Right kidney (tissue), 9 donors: ENCODE measurements at places on chromosomes 1 and 21.

GRCh38 chr1:183733715-183734114 lies 71.2 kb upstream of the RGL1 start:
- DNase-seq: no peak

- DNase-seq: no peak
Observed at GRCh38 chr1:234835239-234835638, 225.3 kb upstream of the IRF2BP2 start.

DNA sequence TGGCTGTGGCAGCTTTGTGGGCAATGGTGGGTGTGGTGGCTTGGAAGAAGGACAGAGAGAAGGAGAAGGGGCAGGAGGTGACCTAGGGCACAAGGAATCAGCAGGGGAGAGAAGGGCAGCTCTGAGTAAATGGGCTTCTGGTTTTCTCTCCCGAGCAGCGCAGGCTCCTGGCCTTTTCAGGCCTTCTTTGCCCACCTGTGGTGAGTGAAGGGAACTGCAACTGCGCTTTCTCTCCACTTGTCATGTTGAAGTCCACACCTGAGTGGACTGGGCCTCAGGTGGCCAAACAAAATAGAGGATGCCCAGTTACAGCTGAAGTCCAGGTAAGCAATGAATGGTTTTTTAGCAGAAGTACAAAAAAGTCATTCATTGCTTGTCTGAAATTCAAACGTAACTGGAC lies 29.4 kb upstream of the KCNA10 start:
- no peak for DNase-seq

DNA sequence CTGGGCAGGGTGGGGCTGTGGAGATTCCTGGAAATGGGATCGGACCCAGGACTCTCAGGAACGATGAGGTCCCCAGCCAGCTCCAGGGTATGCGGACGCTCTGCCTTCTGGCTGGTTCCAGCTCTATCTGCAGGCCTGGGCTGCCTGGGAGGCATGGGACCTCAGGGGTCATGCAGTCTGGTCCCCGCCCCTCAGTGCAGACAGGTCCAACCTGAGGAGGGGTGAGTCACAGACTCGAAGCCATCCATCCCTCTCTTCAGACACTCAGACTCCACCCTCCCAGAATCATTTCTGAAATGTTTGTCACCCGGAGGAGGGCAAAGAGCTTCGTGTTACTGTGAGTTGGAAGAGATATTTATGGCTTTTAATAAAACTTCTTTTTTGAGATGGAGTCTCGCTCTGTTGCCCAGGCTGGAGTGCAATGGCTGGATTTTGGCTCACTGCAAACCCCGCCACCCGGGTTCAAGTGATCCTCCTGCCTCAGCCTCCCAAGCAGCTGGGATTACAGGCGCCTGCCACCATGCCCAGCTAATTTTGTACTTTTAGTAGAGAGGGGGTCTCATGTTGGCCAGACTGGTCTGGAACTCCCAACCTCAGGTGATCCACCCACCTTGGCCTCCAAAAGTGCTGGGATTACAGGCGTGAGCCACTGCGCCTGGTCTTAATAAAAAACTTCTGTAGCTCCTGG lies 5.9 kb upstream of the MYOM3 start:
- no peak for DNase-seq

DNA sequence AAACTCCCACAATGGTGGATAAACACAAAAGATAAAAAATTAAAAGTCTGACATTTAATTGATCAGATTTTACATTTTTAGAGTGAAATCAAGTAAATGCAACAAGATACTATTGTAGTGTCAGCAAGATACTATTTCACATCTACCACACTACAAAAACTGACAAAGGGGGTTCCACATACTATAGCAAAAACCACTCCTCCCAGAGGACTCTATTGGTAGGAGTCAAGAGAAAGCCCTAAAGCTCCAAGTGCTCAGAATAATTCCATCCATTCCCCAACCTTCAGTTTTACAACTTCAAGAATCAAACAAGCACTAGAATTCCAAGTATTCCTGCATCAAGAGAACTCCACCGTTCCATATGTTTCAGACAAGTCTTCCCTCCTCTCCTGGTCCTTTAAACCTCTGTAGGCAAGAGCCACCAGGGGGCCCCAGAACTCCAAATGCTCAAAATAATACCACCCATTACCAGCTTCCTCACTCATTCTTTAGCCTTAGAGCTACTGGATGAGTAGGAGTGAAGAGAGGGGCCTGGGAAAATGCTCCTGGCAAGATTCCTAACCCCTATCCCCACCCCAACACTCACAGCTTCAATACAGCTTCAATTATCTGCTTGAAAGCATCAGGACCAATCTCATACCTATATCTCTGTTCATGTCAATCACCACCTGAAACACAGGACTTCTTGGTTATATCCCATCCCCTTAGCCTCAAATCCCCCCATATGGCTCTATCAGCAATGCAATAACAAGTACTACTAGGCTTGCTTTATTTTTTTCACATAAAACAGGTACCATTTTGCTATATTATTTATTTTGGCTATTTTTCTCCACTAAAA lies 9.9 kb downstream of the TOR1AIP2 start:
- no peak for DNase-seq

DNA sequence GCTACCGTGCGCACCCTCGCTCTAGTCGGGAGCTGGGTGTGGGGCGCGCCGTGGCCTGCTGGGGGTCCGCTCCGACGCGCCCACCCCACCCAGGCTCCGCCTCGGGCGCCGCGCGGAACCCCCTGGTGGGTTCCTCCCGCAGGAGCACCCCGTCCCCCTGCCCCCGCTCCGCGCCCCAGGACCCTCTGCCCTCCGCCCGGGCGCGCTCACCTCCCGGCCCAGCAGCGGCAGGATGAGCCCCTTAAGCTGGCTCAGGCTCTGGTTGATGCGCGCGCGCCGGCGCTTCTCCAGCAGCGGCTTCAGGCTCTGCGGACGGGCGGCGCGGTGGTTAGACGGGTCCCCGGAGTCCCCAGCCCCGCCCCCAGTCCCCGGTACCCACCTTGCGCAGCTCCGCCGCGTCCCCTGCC lies 319 bp downstream of the HES2 start:
- DNase-seq: no peak

DNA sequence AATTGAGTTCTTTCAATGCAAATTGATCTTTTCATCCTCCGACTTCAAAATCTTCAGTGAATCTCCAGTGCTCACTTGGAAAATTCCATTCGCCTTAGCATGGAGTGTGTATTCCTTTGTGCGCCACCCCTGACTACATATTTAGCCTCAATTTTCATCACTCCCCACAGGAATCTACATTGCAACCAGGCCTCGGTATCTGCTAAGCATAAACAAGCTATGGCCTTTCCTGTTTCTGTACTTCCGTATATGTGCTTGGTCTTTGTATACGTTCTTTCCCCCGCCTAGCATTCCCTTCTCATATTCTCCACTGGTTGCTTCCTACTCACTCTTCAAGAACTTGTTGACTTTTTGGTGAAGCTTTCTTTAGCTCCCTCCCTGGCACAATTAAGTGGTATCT lies 470.8 kb downstream of the LMO4 start:
- DNase-seq: no peak

DNA sequence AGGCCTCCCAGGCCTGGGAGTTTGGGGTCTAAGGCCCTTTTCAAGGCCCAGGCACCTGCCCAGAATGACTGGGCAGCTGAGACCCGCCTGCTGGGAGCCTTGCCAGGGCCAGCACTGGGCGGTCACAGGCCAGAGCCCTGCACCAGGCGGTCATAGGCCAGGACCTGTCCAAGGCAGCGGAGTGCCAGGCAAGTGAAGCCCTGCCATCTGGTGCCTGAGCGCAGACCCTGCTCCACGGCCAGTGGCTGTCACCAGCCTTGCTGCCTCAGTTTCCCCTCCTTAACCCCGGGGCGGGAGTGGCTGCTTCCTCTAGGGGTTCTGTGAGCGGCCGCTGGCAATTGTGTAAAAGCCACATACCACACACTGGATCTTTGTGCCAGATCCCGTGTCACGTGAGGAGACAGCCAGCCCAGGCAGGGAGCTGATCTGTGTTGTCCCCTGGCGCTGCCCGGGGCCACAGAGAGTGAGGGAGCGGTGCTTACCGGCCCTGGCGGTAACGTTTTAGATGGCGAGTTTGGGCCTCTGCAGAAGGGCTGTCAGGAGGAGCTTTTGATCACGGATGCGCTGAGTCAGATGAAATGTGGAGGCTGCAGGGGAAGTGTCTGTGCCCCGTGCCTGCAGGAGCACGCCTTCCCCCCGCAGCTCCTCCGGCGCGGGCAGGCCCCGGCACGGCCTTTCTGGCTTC lies 4.6 kb downstream of the COL18A1 start:
- DNase-seq: no peak

GRCh38 chr1:197799271-197799670 lies 24.0 kb upstream of the DENND1B start:
- no peak for DNase-seq

- DNase-seq: no peak
Observed at GRCh38 chr1:84370266-84370665, 28.0 kb upstream of the DNASE2B start.

GRCh38 chr21:40041446-40041845 lies 174.2 kb downstream of the PCP4 start:
- DNase-seq: no peak

- DNase-seq: no peak
Observed at GRCh38 chr1:91398291-91398690, 6.3 kb downstream of the HFM1 start.

- DNase-seq: no peak
Observed at GRCh38 chr1:160214481-160215140, 9.4 kb downstream of the PEA15 start.

DNA sequence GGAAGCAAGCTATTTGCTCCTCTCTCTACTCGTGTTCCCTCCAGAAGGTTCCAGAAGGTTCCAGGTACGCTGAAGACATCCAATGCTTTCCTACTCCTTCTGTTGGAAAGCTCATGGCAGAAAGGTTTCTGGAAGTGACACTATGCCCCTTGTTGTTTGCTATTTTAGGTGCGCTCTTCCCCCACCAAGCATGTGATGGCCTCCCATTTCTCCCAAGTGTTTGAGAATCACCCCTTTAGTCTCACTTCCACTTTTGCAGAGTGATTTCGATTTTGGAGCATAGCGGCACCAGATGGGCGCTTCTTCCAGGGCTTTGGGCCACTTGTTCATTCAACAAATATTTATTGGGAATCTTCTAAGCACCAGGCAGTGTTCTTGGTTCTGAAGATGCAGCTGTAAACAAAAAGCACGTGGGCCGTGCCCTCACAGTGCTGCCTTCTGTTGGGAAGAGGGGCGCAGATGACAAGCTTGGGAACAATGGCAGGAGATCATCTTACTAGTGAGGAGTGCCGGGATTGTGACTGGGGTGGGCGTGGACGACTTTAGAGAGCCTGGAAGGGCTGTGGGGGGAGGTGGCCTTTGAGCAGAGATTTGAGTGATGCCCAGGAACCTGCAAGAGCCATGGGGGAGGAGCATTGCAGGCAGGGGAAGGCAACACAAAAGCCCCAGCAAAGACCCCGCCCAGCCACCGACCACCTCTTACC lies 43.0 kb upstream of the TARDBP start:
- no peak for DNase-seq

- no peak for DNase-seq
Observed at GRCh38 chr1:169327875-169328274, 39.7 kb downstream of the NME7 start.

- DNase-seq: no peak
Observed at GRCh38 chr1:4965346-4966075, 311.1 kb downstream of the AJAP1 start.

- no peak for DNase-seq
Observed at GRCh38 chr1:210347112-210347511, 18.4 kb downstream of the HHAT start.

- DNase-seq: no peak
Observed at GRCh38 chr1:145730900-145731299, 11.6 kb downstream of the CD160 start.

DNA sequence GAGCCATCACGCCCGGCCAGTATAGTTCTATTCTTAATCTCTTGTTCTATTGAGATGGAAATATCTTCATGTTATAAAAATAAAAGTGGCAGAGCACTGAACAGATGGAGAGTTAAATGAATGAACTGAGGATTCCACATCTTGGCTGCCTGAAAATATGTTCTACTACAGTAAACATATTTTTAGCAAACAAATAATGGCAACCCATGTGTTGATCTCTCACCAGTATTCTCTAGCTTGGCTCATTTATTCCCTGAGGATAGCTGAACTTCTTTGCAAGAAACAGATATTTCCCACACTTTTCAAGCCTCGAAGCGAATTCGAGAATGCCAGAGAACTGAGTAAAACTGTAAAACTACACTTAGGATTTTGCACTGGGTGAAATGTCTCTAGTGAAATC lies 58.9 kb downstream of the DIRAS3 start:
- DNase-seq: no peak

GRCh38 chr1:101008229-101008834 lies 17.3 kb downstream of the DPH5 start:
- no peak for DNase-seq

- DNase-seq: no peak
Observed at GRCh38 chr1:92754000-92754718, 30.7 kb downstream of the EVI5 start.

GRCh38 chr1:180248731-180249681 lies 18.9 kb downstream of the LHX4 start:
- no peak for DNase-seq

DNA sequence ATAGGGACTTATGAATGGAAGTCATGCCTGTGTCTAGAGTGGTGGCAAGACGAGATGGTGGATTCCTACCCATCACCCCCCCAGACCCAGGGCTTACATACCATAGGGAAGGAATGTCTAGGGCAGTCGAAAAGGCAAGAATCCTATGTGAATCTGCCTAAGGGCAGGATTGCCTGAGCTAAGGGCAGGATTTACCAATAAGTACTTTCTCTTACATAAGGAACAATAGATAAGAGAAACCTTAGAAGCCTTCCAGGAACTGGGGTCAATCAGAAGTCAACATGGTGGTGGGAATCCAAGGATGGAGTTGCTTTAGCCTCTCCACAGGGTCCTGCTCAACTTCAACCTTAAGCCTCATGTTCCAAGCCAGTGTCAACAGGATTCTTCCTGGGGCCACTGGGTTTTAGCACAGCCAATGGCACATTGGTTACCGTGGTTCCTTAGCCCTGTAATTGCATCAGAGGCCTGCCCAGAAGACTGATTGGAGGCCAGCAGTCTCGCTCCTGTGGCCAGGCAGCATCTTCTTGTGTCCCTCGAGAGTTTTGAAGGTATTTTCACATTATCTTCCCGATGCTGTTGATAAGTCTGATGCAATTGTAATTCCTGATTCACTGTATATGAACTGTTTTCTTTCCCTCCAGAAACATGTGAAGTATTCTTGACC lies 20.7 kb downstream of the BACE2 start:
- DNase-seq: no peak

DNA sequence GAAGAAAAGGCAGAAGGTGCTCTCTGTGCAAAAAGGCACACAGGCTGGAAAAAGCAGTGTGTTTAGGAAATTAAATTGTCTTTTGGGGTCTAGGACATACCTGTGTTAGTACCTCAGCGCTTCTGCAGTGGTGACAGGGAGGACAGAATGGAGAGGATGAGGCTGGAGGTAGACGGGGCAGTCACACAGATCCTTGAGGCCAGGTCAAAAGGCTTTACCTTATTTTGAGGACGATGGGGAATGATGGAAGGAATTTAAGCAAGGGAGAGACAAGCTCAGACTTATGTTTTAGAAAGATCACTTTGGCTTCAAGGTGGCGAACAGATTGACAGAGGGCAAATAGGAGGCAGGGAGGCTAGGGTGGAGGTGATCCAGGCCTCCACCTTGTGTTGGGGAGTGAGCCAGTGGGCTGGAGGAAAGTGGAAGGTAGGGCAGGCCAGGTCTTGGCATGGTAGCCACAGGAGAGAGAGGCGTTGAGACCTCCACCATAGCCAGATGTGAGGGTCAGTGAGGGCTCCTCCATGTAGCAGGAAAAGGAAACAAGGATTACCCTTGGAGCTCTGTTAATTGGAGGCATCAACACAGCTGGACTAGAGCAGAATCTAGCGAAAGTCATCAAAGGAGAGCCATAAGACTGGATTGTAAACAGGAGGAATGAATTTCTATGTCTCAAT lies 4.2 kb downstream of the CYP4B1 start:
- no peak for DNase-seq

GRCh38 chr1:165173818-165174217 lies 182.7 kb downstream of the LMX1A start:
- no peak for DNase-seq
